ENCODE measurements at places on chromosomes 1 and 21.

GRCh38 chr1:170355267-170355801 is 176.6 kb upstream of the GORAB start:
- DNase-seq = no peak

- DNase-seq = no peak
Observed at GRCh38 chr1:198776602-198777029, 137.8 kb downstream of the PTPRC start.

DNA sequence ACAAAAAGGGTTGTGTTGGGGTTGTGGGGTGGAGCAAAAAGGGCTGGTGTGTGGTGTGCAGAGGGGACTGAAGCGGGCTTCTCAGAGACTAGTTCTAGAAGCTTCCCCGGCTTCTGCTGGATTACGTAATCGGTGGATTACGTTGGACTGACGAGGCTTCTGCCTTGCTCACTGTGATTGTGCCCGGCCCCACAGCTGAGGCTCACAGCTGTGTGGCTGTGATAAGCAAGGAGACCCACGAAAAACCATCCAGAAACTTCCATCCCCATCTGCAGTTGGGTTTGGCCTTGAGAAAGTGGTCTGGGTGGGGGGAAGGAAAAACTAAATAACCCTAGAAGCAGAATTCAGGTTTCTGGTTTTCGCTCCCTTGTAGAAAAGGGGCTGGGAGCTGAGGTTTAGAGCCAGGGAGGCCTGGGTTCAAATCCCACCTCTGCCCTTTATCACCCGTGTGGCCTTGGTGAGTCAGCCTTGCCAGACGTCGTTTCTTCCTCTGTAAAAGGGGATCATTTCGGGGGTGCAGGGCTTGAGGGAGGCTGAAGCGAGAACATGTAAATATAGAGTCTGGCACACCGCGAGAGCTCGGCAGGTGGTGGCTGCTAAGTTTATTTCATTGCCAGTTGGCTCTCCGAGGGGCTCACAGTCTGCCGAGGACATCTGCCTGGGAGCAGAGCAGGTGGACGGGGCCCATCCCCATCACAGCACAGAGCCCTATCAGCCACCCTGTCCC is 30.4 kb upstream of the DISP3 start:
- no peak for DNase-seq

- no peak for DNase-seq
Observed at GRCh38 chr1:65615859-65616258, 176.8 kb upstream of the PDE4B start.

GRCh38 chr1:173044656-173045055 is 6.1 kb downstream of the TNFSF18 start:
- DNase-seq = no peak

GRCh38 chr1:24903955-24904730 is 25.9 kb downstream of the RUNX3 start:
- peak; percentile 1 for DNase-seq

- DNase-seq = no peak
Observed at GRCh38 chr1:10597492-10598388, 123.0 kb downstream of the PEX14 start.

DNA sequence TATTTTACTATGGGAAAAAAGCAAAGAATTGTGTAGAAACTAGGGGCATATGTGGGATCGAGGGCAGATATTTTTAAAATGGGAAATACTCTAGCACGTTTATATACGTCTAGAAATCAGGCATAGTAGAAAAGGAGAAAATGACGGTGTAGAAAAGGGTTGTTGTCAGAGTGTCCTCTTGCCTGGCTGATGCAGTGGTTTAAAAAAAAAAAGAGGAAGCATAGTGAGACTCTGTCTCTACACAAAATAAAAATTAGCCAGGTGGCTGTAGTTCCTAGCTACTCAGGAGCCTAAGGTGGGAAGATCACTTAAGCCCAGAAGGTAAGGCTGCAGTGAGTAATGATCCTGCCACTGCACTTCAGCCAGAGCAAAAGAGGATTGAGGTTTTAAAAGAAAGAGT is 64.7 kb upstream of the LRRC7 start:
- no peak for DNase-seq

DNA sequence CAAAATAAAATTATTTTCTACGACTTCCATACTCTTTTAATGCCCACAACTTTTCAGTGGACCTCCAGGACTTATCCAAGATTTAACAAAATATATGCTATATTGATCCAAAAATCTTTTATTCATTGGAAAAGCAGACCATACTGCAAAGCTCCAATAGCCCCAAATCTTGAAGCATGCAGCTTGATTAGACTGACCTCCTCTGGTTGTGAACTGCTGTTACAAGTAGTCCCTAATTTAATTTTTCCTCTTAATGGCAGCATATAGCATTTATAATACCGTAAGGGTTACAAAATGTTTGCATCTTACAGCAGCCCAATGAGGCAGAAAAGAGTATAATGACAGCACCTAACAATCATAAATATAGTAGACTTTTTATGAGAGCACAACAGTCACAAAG is 49.8 kb downstream of the TPR start:
- no peak for DNase-seq

DNA sequence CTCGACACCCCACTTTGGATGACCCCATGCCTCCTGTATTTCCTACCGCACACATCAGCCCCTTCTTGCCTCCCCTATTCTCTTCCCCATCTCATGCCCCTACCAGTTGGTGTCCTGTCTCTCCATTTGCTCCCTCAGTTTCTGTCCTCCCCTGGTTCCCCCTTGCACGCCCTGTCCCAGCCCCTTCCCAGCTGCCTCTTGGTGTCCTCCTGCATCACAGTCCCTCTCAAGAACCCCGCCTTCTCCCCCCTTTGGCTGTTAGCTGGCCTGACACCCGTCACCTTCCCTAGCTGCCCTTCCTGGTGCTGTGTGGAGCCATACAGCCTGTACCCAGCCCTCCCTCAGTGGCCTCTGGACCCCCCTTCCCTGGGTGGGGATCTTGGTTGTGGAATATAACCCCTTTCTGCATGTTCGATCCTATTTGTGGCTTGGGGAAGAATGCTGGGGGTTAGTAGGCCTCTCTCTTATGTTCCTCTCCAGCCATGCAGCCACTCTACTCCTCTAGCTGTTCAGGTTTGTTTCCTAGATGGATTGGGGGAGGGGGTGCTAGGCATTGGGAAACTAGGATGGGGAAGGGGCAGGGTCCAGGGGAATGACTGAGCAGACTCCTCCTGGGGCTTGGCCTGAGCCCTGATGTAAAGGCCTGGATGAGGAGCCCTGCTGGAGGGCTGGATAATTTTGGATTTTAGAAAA is 41.4 kb upstream of the NFASC start:
- no peak for DNase-seq

DNA sequence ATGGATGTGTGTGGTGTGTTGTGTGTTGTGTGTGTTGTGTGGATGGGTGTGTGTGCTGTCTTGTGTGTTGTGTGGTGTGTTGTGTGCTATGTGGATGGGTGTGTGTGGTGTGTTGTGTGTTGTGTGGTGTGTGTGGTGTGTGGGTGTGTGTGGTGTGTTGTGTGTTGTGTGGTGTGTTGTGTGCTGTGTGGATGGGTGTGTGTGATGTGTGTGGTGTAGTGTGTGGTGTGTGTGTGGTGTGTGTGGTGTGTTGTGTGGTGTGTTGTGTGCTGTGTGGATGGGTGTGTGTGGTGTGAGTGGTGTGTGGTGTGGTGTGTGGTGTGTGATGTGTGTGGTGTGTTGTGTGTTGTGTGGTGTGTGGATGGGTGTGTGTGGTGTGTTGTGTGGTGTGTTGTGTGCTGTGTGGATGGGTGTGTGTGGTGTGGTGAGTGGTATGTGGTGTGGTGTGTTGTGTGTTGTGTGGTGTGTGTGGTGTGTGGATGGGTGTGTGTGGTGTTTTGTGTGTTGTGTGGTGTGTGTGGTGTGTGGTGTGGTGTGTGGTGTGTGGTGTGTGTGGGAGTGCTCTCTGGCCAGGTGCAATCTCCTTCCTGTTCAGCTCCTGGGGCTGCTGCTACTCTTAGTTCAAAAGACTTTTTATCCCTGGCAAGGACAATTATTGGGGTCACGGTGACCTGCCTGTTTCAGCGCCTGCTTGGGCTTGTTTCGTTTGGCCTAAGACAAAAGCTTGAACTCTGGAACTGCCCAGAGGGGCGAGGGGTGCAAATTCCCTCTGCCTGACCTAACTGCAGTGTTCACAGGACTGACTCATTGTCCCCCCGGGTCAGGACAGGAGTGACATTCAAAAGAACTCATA is 101.1 kb downstream of the UBIAD1 start:
- DNase-seq = no peak

GRCh38 chr1:247531937-247532336 is 4.3 kb downstream of the OR2C3 start:
- DNase-seq = no peak

All from activated naive CD4-positive, alpha-beta T cell treated with Interleukin-2 at 50 U/mL for 16 hours (primary cell).